ENCODE measurements at places on chromosomes 1 and 21. TPM values are rescaled to one million over a fixed set of nuclear protein-coding genes. Genes with fewer than 3 reads are reported as not detected.

GRCh38 chr1:173506437-173506836 is 29.3 kb downstream of the PRDX6 start:
- no peak for DNase-seq

DNA sequence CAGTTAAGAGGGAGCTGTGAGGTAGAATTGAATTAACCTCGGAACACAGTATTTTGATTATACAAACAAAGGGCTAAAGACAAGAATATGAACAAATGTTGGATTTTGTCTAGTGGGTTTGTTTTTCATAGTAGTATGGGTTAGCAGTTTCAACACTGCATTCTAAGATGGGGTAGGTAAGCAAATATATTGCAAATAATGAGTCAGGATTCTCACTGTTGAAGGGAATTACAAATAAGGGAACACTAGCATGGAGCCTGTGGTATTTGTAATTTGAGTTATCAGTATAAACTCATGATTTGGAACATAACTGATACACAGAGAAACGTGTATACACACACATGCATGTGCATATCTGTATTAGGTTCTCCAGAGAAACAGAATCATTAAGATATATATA is 44.5 kb downstream of the CD55 start:
- DNase-seq: no peak

- DNase-seq: no peak
These were observed 44.5 kb downstream of the MDM4 start for GRCh38 chr1:204560590-204561150.

TMEM81 gene
- polyA plus RNA-seq: 4.5 TPM

DNA sequence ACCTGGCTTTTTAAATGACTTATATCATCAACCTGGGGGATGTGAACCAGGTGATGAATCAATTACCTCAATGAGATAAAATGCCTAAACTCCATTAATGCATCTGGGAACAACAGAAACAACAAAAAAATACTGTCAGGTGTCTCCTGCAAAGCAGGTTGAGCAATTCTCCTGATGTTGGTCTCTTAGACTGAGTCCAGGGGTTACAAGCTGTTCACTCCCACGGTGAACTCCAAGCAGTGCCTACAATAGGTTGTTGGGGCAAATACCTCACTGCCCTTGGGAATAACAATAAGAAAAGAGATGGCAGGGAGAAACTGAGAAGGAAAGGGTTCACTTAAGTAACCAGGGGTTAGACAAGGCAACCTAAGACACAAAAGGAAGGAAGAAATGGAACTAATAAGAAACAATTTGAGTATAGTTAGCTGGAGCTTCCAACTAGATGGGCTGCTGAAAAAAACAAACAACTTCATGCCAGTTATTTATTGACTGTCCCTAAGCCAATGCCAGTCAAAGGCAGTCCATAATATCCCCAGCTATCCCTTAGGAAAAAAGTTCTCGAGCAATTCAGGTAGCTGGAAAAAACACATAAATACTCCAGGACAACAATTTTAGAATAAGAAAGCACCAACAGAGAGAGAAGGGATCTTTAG is 97.6 kb upstream of the MAGI3 start:
- no peak for DNase-seq

- no peak for DNase-seq
These were observed 74.0 kb upstream of the DEPDC1 start for GRCh38 chr1:68570871-68571270.

GRCh38 chr1:13682444-13682843 is 17.5 kb upstream of the PRDM2 start:
- no peak for DNase-seq

DNA sequence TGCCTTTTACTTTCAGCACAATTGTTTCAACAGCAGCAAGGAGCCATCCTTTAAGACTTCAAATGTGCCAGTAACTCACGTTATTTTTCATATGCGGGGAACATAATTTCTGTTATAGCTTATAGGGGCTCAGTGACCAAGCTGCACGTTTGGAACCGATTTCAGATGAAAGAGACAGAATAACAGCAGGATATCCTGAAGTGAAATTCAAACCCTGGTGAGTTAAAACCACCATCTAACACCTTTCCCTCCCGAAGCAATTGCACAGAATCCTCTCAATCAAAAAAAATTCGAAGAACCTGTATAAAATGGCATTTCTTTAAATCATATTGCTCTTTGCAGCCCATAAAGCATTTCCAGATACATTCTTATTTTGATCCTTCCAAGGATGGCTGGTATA is 6.9 kb downstream of the SMYD2 start:
- DNase-seq: no peak

- DNase-seq: no peak
These were observed 10.7 kb upstream of the HUNK start for GRCh38 chr21:31862078-31862477.

GRCh38 chr21:31554511-31555022 is 104.9 kb upstream of the SOD1 start:
- DNase-seq: no peak
